ENCODE measurements at places on chromosomes 1 and 21.

- no peak for DNase-seq
These were observed 163.9 kb downstream of the TSEN15 start for GRCh38 chr1:184215274-184215925.

DNA sequence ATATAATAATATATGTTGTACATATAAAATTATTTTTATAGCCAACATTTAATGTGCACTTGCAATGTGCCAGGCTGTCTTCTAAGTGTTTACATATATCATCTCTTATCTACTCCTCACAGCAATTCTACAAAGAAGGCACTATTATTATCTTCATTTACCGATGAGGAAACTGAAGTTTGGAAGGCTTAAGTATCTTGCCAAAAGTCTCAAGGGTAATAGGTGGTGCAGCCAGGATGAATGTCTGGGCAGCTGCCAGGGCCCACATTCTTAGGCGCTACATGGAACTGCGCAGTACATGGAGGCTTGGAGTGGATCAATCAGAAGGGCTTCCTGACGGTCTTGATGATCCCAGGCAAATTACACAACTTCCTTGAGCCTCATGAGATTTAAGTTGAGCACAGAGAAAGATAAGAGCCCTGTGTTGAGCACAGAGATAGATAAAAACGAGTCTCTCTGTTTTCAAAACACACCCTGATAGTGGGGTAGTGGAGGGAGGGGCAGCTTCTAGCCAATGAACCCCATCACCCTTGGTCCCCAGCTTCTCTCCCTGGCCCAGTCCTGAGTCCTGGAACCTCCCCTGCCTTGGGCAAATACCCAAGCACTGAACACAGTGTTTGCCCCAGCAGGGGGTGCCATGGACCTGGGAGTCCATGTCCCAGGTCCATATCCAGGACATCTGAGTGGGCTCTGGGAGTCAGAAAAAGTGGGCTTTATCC lies 9.2 kb downstream of the POU3F1 start:
- DNase-seq: no peak

- DNase-seq: no peak
These were observed 17.3 kb upstream of the SERPINC1 start for GRCh38 chr1:173934440-173934839.

DNA sequence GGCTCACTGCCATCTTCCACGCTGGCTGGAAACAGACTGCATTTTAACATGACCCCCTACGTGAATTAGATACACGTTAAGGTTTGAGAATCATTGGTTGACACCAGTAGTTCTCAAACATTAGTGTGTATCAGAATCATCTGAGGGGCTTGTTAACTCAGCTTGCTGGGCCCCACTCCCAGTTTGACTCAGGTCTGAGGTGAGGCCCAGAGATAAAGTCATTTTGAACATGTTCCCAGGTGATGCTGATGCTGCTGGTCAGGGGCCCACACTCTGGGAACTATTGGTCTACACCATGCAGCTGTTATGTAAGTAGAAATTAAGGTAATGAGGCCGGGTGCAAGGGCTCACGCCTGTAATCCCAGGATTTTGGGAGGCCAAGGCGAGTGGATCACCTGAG lies 1.3 kb downstream of the LSM10 start:
- DNase-seq: no peak

DNA sequence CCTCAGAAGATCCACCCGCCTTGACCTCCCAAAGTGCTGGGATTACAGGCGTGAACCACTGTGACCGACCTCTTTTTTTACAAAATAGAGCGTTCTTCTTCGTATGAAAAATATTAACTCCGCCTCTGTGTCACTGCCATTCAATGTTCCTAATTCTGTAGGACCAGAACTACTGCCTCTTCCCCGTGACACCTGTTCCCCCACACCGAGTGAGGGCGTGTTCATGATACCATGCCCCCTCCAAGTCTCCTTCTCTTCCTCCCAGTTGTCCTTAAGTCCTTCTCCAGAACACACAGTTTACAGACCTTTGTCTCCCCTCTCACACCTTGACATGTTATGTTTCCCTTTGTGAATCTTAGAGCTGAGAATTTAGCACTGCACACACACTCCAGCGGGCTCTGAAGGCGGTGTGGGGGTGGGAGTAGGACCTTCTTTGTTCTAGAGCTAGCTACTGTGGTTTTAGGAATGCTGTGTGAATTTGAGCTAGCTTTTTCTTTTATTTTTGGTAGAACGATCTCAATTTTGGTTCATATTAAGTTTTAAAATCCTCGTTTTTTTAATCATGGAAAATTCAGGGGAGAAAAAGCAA lies 82.4 kb upstream of the LPGAT1 start:
- no peak for DNase-seq

DNA sequence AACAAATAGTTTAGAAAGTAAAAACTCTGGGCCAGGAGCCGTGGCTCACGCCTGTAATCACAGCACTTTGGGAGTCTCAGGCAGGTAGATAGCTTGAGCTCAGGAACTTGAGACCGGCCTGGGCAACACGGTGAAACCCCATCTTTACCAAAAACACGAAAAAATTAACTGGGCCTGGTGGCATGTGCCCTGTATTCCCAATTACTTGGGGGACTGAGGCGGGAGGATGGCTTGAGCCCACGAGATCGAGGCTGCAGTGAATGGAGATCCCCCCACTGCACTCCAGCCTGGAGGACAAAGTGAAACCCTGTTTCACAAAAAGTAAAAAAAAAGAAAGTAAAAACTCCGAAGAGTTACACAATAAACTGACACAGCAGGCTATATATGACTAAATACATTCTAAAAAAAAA lies 10.6 kb downstream of the CEP170 start:
- DNase-seq: no peak

DNA sequence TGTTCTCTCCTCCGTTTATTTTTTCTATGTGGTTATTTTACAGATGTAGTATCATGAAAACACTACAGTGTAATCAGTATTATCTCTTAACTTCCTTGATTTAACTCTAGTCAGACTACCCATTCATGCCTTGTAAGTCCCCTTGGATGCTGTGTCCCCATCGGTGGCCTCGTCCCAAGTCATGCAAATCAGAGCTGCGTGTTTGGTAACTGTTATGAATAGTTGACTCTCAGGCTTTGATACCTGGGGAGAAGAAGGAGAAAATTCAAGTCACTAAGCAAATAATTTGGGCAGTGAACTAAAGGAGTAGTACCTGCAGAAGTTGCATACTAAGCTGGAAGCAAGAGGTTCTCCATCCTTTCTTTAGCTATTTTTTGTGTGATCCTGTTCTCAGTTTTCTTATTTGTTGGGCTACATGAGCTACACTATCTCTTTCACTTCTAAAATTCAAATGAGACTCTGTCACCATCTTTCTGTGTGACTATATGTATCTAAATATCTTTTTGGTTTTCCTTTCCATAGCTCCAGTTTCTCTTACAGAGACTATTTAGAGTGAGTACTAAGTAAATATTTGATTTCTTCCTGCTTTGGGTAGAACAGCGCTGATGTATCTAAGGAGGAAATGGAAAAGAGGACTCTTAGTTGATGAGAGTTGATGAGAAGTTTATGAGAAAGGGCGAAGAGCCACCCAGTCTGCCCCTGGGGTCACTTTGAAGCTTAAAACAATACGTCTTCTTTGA lies 50.9 kb downstream of the VANGL2 start:
- DNase-seq: no peak

GRCh38 chr21:35350965-35351364 lies 301.9 kb upstream of the RUNX1 start:
- no peak for DNase-seq

- no peak for DNase-seq
These were observed 2.7 kb upstream of the SDHB start for GRCh38 chr1:17056551-17056950.

- no peak for DNase-seq
These were observed 2.0 kb downstream of the ZDHHC18 start for GRCh38 chr1:26828411-26828991.

DNA sequence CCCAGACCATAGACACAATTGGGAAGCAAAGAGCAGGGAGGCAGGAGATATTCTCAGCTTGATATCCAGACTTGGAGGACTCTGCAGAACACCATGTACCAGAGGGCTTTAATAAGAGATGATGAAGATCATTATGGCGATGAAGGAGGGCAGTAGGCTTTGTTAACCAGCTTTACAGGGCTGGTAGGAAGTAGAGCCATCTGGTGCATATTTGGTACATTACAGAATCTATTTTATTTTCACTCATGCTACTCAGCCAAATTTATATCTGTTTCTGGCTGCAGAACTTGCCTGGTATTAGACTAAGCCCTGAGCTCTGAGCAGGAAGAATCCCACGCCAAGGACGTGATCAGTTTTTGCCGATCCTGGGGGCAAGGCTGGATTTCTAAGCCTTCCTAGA lies 61.8 kb upstream of the SYT6 start:
- no peak for DNase-seq

- no peak for DNase-seq
These were observed 9.6 kb upstream of the RFX5 start for GRCh38 chr1:151356696-151357095.

GRCh38 chr1:100699744-100700143 lies 19.8 kb upstream of the VCAM1 start:
- DNase-seq: no peak

DNA sequence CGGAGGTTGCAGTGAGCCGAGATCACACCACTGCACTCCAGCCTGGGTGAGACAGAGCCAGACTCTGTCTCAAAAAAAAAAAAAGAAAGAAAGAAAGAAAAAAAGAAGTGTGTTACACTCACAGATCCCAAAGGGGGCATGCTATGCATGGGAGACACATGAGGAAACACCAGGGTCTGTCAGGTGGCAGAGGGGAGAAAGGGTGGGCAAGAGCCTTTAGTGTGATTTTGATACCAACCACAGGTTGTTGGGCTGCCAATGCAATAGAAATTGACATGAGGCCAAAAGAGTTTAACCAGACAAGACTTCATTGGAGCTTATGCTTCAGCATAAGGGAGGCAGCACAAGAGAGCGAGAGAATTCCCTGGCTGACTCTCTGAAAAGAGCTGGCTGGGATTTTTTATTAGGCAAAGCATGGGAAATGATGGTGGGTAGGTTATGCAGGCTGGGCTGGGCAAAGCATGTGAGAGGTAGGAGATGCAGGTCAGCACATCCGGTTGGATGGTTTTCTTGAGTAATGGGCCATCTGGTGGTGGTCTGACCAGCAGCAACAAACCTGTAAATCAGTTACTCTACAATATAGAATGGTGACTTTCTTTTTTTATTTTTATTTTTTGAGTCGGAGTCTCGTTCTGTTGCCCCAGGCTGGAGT lies 11.7 kb upstream of the EXTL1 start:
- DNase-seq: no peak

DNA sequence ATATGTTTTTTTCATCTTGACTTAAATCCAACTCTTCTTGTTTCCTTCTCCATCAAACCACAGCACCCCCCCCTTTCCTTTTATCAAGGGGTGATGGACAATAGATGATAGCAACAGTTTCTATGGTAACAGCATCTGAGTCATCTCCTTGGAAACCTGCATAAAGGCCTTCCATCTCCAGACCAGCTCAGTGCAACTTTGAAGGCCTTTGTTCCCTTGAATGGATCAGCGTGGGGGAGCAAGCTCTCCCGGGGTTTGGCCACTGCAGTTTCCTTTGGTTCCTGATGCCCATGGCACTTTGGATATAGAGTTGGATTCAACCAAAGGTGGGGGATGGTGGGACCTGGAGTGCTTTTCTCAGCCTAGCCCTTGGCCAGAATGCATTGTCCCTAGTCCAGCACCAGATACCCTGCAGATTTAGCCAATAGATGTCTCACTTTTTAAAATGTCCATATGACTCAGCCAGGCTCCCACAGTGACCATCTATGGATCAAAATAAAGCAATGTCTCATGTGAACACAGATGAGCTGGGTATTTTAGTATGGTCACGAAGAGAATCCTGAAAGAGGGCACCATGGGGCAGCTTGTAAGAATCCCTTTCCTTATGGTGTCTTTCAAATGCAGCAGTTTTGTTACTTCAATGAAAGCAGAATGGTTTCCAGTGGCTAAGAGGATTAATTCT lies 127.7 kb downstream of the SPATA46 start:
- no peak for DNase-seq

GRCh38 chr1:226967665-226968064 lies 27.6 kb downstream of the COQ8A start:
- no peak for DNase-seq

- DNase-seq: no peak
These were observed 230.8 kb downstream of the NEGR1 start for GRCh38 chr1:72051538-72051937.

DNA sequence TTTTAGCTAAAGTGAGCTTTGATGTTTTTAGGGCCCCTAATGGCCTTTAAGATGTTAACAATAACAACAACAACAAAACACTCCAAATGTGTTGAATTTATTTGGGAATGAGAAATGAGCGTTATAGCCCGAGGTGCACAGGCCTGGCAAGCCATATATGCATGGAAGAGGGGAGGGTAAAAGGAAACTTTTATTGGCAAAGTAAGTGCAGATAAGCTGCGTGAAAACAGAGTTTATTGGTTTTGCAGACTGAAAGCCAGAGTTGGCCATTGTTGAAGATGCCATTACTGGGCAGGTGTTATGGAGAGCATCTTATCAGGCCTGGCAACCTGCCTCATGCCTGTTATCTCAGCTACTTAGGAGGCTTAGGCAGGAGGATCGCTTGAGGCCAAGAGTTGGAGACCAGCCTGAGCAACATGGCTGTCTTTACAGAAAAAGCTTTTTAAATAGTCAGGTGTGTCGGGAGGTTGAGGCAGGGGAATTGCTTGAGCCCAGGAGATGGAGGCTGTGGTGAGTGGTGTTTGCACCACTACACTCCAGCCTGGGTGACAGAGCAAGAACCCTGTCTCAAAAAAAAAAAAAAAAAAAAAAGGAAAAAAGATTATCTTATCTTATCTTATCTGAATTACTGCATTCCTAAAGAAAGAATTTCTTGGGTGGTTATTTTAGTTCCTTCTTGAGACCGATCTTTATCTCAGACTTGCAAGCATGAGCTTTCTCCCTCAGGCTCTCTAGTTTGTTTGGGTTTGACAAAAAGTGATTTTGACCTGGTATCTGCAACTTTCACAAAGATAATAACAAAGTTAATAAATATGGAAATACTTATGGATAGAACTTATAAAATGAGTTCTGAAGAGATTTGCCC lies 1.7 kb downstream of the PATJ start:
- DNase-seq: no peak

GRCh38 chr1:118317842-118318614 lies 133.0 kb upstream of the SPAG17 start:
- no peak for DNase-seq

GRCh38 chr1:214506972-214507431 lies 44.4 kb downstream of the PTPN14 start:
- DNase-seq: no peak

GRCh38 chr1:56301791-56302190 lies 277.6 kb downstream of the PLPP3 start:
- no peak for DNase-seq

DNA sequence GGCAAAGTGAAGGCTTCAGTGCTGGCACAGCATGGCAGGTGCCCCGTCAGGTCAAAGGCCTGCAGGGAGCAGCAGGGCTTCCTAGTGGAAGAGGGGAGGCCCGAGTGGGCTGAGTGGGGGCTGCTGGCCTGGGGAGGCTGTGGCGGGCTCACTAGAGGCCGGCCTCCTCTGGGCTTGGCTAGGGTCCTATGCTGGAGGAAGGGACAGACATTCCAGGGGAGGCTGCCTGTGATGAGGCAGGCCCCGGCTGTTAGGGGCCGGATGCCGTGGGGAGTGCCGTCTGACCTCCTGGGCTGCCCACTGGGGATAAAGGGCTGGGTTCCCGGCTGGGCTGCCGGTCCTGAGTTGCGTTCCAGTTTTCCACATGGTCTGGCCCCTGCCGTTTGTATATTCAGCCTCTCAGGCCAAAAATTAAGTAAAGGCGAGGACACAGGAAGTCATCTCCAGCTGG lies 21.1 kb downstream of the PRXL2B start:
- no peak for DNase-seq

- no peak for DNase-seq
These were observed 97.0 kb downstream of the IER5 start for GRCh38 chr1:181185461-181185860.

GRCh38 chr1:118958937-118959631 lies 29.1 kb downstream of the TBX15 start:
- no peak for DNase-seq

Measured in stimulated activated CD8-positive, alpha-beta memory T cell treated with anti-CD3 and anti-CD28 coated beads, Interleukin-2, amount 100 ng/mL, for 1 hour (primary cell).